ENCODE measurements at places on chromosomes 2 and 18.

DNA sequence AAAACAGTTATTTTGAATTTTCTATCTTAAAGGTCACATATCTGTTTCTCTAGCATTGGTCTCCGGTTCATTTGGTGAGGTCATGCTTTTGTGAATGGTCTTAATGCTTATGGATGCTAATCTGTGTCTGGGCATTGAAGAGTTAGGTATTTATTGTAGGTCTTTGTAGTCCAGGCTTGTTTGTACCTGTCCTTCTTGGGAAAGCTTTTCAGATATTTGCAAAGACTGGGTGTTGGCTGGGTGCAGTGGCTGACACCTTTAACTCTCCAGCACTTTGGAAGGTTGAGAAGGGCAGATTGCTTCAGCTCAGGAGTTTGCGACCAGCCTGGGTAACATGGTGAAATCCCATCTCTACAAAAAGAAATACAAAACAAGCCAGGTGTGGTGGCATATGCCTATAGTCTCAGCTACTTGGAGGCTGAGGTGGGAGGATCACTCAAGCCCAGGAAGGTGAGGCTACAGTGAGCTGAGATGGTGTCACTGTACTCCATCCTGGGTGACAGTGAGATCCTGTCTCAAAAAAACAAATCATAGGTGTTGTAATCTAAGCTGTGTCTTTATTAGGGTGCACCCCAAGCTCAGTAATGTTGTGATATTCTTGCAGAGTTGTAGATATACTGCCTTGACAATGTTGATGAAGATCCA is 82.3 kb downstream of the FAM117B start:
- DNase-seq: no peak

DNA sequence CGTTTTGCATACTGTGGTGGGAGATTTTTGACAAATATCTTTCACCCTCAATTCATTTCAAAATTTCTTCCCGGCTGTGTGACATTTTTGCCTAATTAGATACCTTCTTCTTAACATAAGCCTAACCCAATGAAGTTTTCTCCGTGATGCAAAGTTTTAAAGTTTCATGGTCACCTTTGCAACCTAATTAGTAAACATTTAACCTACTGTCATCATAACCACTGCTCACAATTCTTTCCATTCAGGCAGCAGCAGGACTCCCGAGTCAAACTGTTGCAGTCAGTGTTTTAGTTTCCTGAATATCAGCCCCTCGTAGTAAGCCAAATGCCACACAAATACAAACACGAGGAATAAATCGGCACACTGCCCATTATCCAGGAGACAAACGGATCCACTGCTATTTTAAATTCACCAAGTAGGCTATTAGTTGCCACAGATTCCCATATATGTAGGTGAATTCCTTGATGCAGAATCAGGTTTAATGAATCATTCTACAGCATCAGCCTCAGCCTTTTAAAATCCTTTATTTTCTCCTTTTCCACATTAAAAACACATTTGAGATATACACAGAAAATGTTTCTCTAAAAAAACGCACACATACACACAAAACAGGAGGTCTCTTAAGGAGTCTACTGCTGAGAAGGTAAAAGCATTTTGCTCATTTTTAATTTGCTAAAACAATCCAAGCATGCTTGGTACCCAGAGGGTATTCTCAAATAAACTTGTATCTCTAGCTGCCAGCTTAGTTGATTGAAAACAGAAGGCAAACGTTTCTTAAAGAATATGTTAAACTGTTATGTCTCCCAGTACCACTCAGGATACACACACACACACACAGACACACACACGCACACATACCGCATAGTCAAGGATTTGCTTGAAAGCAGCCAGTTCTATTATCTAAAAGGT is 106.5 kb upstream of the KCTD1 start:
- DNase-seq: no peak

GRCh38 chr2:180334514-180334913 is 327.4 kb upstream of the CWC22 start:
- DNase-seq: no peak

- DNase-seq: no peak
Observed at GRCh38 chr2:65326276-65326675, 98.6 kb downstream of the ACTR2 start.

DNA sequence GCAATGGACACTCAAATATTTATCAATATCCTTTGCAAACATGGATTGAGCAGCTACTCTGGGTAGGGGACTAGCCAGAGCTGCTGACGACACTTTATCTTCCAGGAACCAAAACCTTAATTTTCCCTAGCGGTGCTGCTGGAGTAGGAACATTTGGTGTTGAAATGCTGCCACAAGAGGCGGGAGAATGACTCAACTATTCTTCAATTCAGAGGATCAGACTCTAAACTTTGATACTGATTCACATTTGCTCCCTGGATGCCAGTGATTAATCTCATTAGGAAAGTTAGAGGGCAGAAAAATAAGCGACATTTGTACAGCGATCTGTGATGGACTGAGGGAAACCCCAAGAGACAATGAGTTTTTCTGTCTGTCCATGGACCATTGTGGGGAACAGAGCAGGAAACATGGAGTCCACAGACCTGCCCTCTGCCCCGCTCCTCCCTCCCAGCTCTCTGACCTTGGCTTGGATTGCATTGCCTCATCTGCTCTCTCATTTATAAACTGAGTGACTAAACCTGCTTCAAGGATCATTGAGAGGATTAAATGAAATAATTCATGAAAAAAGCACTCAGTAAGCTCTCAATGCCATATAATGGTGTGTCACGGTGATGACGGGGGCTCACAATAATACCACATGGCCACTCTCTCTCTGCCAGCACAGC is 12.6 kb upstream of the EPB41L3 start:
- no peak for DNase-seq

DNA sequence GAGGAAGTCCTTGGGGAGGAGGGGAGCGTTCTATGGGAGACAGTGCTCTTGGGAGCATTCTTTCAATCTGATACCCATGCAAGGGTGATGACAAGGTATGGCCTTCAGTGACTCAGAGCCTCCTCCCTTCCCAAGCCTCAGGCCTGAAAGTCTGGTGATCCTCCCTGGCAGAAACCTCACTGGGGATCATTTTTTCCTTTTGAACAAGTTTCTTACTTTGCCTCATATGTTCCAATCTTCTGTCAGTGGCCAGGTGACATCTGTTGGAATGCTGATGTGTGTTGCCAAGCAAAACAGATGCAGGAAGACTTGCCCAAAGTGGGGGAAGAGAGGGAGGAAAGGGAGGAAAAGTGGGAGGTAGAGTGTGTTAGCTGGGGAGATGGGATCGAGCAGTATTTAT is 224.8 kb downstream of the NEDD4L start:
- DNase-seq: no peak

- no peak for DNase-seq
Observed at GRCh38 chr2:233354971-233355574, 779 bp downstream of the DGKD start.

DNA sequence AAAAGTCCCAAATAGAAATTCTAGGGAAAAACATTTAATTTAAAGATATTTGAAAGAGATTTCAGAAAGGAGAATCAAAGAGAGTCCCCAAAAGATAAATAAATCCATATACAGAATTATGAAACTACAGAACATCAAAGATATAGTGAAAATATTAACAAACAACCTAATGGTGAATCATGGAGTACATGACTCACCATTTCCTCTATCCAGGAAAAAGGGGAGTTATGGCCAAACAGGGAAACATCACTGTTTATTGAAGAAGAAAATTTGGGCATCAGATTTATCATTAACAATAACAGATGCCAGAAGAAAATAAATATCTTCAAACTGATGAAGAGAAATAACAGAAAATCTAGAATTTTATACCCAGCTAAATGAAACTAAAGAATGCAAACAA is 448.3 kb downstream of the CDH2 start:
- no peak for DNase-seq

DNA sequence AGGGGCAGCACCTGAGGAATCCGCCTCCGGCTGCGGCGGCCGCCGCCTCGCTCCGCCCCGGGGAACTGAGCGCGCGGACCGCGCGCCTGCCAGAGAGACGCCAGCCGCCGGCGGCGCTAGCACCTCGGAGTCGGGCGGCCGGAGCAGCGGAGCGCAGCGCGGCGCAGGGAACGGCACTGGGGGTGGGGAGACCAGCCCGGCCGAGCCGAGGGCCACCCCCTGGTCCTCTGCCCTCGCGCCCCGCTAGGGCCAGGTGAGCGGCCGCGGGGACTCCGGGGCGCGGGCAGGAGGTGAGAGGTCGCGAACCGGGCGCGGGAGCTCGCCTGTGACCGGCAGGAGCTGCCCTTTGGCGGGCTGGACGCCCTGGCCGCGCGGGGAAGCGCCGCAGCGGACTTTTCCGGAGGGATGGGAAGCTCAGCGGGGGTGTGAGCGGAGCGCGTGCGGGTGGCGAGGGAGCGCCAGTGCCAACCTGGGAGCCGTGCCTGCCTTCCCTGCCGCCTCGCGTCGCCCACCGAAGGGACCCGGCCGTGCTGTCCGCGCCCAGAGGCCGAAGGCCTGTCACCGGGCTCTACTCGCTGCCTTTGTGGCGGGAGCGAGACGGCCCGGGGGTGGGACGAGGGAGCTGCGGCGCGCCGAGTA is at the start of gene GREB1L:
GREB1L (plus strand) TSS at position 92 of the 639 bp plus-strand sequence. CDS start 141,287 bp downstream, outside the sequence.
- DNase-seq: no peak

GRCh38 chr2:17627434-17627833 is 86.9 kb downstream of the VSNL1 start:
- DNase-seq: no peak

DNA sequence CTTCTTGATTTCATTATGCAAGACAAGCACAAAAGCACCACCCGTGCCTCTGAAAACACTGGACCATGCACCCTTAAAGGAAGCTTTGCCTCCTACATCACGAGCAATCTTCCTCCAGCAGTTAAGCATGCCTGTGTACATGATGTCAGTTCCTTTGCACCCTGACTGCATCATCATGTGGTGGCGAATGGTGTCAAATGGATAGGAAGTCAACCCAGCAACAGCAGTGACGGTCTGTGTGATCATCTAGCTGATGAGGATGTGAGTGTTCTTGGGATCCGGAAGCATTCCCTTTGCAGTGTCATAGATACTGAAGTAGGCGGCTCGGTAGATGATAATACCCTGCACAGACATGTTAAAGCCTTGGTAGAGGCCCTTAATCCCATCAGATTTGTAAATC is 240.7 kb upstream of the FAM98A start:
- DNase-seq: no peak

DNA sequence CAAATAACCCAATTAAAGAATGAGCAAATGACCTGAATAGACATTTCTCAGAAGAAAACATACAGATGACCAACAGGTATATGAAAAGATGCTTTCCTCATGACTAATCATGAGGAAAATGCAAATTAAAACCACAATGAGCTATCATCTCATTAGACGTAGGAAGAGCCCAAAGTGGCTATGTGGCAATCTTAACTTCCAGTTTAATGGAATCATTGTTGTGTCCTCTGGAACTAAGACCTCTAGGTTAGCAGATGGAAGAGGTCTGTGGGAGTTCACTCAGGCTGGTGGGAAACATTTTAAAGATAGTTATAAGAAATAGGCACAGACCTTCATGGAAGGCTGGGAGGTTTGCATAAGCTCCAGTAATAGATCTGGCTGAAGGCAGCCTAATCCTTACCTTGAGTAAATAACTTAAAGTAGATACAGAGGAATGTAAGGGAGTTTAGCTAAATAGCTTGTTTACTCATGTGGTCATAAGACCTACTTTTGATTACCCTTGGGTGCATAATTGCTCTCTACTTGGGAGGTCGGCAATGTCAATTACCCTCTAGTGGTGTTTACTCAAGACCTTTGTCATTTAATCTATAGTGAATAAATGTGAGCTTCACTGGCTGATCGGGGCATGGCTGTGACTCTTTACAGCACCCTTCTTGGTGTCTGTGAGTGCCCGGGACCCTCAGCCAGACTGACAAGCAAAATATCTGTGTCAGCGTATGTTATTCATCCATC is 119.0 kb downstream of the GULP1 start:
- DNase-seq: no peak

GRCh38 chr2:16614314-16614860 is 51.2 kb downstream of the CYRIA start:
- DNase-seq: no peak

GRCh38 chr2:144456680-144457079 is 63.2 kb downstream of the ZEB2 start:
- no peak for DNase-seq

- DNase-seq: no peak
Observed at GRCh38 chr2:21268197-21268877, 144.6 kb downstream of the TDRD15 start.

DNA sequence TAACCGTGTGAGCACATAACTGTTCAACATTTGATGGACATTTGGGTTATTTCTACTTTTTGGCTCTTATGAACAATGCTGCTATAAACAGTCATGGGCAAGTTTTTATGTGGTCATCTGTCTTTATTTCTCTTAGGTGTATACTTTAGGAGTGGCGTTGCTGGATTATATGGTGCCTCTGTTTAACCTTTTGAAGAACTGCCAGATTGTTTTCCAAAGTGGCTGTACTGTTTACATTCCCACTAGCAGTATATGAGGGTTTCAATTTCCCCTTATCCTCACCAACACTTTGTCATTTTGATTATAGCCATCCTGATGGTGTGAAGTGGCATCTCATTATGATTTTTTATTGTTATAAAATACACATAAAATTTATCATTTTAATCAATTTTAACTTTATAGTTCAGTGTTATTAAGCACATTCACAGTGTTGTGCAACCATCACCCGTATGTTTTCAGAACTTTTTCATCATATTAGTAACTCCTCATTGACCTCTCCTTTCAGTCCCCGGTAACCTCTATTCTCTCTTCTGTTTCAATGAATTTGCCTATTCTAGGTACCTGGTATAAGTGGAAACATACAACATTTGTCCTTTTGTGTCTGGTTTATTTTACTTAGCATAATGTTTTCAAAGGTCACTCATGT is 55.4 kb downstream of the EML4 start:
- DNase-seq: no peak

DNA sequence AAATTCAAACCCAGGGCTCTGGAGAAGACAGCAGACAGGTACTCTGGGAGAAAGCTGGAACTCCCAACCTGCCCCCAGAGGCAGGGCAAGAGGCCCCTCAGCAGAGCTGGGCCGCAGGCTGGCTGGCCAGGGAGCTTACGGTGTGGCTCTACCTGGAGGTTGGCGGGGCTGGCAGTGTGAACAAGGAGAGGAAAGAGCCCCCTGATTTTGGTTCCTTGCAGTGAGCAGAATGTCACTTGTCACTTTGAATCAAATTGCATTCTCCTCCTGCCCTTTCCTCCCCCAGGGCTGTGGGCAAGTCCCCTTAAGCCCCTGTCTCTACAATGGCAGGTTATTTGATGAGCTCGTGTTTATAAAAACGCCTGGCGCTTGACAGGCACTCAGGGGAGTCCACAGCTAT is 32.6 kb downstream of the MYO7B start:
- DNase-seq: no peak

- no peak for DNase-seq
Observed at GRCh38 chr2:60334610-60335009, 218.8 kb downstream of the BCL11A start.

DNA sequence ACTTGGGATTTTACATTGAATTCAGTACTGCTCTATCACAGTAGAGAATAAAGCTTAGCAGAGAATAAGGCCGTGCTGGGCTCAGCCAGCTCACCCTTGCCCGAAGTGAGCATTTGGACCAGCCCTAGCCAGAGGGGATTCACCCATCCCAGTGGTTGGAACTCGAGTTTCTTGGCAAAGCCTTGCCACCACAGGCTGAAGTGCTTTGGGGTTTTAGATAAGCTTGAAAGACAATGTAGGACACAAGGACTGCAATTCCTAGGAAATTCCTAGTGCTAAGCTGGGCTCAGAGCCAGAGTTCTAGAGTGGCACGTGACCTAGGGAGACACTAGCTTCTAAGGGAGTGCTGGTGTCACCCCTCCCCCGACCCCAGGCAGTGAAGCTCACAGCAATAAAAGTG is 28.0 kb downstream of the SERPINB11 start:
- no peak for DNase-seq

Data from Jurkat, Clone E6-1 (cell line).